Retinal pigment epithelial cell (primary cell): ENCODE measurements at places on chromosomes 1 and 21.

GRCh38 chr1:181036107-181036836 is 2.5 kb downstream of the MR1 start:
- DNase-seq: no peak

GRCh38 chr1:2983706-2984398 is 37.4 kb upstream of the ACTRT2 start:
- no peak for DNase-seq

GRCh38 chr1:215544566-215544965 is 22.5 kb upstream of the KCTD3 start:
- no peak for DNase-seq

- no peak for DNase-seq
Measured at GRCh38 chr1:9165396-9165795, 36.5 kb upstream of the GPR157 start.

DNA sequence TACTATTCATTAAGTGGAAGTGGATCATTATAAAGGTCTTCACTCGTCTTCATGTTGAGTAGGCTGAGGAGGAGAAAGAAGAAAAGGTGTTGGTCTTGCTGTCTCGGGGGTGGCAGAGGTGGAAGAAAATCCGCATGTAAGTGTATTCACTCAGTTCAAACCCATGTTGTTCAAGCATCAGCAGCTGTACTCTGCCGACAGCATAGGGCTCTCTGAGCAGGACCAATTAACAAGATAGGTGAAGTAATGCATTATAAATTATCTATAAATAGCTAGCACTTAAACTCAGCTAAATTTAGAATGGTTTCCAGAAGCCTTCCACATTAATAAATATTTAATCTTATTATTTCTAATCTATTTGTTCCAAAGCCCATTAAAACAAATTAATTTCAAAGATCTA is 116.8 kb downstream of the RGS2 start:
- DNase-seq: no peak

- no peak for DNase-seq
Measured at GRCh38 chr1:229507502-229507901, 639 bp downstream of the NUP133 start.

- no peak for DNase-seq
Measured at GRCh38 chr21:43854773-43855633, 10.0 kb upstream of the AGPAT3 start.

DNA sequence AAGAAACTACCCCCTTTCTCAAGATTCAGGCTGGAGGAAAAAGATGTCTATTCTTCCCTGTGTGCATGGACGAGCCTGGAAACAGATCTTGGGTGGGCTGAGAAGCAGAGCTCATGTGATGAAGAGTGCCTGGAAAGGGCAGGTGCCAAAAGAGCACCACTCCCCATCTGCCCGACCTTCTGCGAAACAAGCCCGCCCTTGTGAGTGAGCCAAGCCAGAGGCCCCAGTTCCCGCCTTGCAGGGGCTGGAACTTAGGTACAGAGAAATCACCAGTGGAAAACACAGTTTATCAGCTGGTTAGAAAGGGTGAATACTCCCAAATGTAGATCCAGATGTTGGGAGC is 26.7 kb upstream of the A3GALT2 start:
- no peak for DNase-seq

DNA sequence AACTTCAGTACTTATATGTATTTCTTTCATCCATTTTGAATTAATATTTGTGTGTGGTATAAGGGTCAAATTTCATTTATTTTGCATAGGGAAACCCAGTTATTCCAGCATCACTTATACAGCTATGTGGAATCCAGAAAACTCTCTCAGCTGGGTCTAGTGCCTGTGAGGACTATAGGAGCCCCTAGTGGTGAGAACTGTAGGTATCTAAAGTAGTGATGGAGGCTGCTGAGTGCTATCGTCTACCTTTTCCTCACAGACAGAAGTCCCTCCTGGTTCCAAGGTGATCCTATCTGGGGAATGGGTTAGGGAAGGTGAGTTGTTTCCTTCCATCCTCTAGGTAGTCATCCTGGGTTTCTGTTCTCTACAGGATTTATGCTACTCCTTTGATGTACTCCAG is 352.0 kb upstream of the C1orf87 start:
- DNase-seq: no peak

DNA sequence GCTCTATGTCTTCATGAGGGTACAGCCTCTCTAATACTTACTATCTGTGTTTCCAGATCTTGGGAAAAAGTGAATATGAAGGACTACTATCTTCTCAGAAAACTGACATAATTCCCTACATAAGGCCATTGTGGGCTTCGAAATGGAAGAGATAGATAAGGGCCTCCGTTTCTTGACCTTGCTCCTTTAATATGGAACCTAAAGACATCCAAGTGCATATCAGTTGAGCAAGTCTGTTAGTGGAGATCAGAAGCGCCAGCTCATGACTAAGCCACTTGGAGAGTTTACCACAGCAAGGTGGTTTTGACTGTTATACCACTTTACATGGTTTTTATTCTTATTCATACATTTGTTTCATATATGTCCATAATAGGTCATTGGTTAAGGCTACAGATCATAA is 35.3 kb upstream of the FCER1A start:
- DNase-seq: no peak
